ENCODE measurements at places on chromosomes 6 and 20. TPM values are rescaled to one million over a fixed set of nuclear protein-coding genes. Genes with fewer than 3 reads are reported as not detected.

The OTOR gene
- total RNA-seq, result not detected

The C6orf141 gene
- total RNA-seq, result 7.8 TPM

The CD83 gene
- 0.53 TPM for total RNA-seq

The SLCO4A1 gene
- total RNA-seq, result 5.9 TPM

The SOX4 gene
- total RNA-seq, result 91.0 TPM

The C6orf52 gene
- total RNA-seq, result not detected

The FOXO3 gene
- total RNA-seq, result 17.6 TPM

The RIMS4 gene
- total RNA-seq, result not detected

The ID4 gene
- total RNA-seq, result 0.13 TPM

The TSPO2 gene
- total RNA-seq, result not detected

The AVP gene
- not detected for total RNA-seq

The AMD1 gene
- 134 TPM for total RNA-seq

The HSPA1A gene
- 75.0 TPM for total RNA-seq

The ATXN1 gene
- total RNA-seq, result 32.1 TPM

The SYCP2L gene
- total RNA-seq, result not detected

The OOEP gene
- not detected for total RNA-seq

The CDH26 gene
- total RNA-seq, result not detected

The BPI gene
- total RNA-seq, result not detected

The METTL24 gene
- total RNA-seq, result not detected

The ADGRF5 gene
- total RNA-seq, result 2.0 TPM

The SLC16A10 gene
- under 0.01 TPM for total RNA-seq

The C20orf202 gene
- not detected for total RNA-seq

The FAM83B gene
- not detected for total RNA-seq

The HLA-DOA gene
- total RNA-seq, result under 0.01 TPM

The VSX1 gene
- not detected for total RNA-seq

The FOXF2 gene
- not detected for total RNA-seq

The BPIFB1 gene
- not detected for total RNA-seq

The EBF4 gene
- total RNA-seq, result 1.0 TPM

The CDC25B gene
- total RNA-seq, result 52.6 TPM

The NPEPL1 gene
- total RNA-seq, result 19.4 TPM

The RBM24 gene
- total RNA-seq, result 4.8 TPM

The PKHD1 gene
- total RNA-seq, result not detected

The CAP2 gene
- 4.5 TPM for total RNA-seq

The FGD2 gene
- not detected for total RNA-seq

The RPP40 gene
- total RNA-seq, result 19.1 TPM

The ACAT2 gene
- 75.5 TPM for total RNA-seq

The ANGPT4 gene
- total RNA-seq, result not detected

The OR2H1 gene
- total RNA-seq, result not detected

The CLDN20 gene
- not detected for total RNA-seq

The ELOVL5 gene
- 125 TPM for total RNA-seq

The SPATS1 gene
- not detected for total RNA-seq

The BPIFA1 gene
- total RNA-seq, result not detected

The GNMT gene
- total RNA-seq, result not detected

The DOK5 gene
- total RNA-seq, result 10.4 TPM
